ENCODE measurements at places on chromosomes 12 and 14.
A peak's percentile ranks its signal among the peaks of the same experiment; 100 is the strongest.

- no peaks in the 10 kb centered on the region for H3K36me3 ChIP-seq
- H3K4me3 ChIP-seq = no peak overlapping the region
Measured at GRCh38 chr12:85329913-85330312, 49.9 kb downstream of the ALX1 start.

GRCh38 chr12:1319212-1319611 is 275.2 kb downstream of the FBXL14 start:
- no peaks in the 10 kb centered on the region for H3K36me3 ChIP-seq
- DNase-seq = peak; percentile 26
- H3K27ac ChIP-seq = no peak overlapping the region

GRCh38 chr12:80715713-80716249 is 931 bp upstream of the MYF5 start:
- no peaks in the 10 kb centered on the region for H3K4me1 ChIP-seq
- no peaks in the 10 kb centered on the region for H3K27me3 ChIP-seq
- no peaks in the 10 kb centered on the region for H3K36me3 ChIP-seq
- no peak for DNase-seq
- no peak overlapping the region for H3K27ac ChIP-seq

- H3K4me3 ChIP-seq = peak overlapping the region; percentile 60
- H3K27ac ChIP-seq = peak overlapping the region; percentile 55
- DNase-seq = no peak
- H3K4me1 ChIP-seq = peaks cover 2% of the 10 kb centered on the region
- no peaks in the 10 kb centered on the region for H3K36me3 ChIP-seq
Measured at GRCh38 chr12:68745376-68745903, 536 bp upstream of the SLC35E3 start.

DNA sequence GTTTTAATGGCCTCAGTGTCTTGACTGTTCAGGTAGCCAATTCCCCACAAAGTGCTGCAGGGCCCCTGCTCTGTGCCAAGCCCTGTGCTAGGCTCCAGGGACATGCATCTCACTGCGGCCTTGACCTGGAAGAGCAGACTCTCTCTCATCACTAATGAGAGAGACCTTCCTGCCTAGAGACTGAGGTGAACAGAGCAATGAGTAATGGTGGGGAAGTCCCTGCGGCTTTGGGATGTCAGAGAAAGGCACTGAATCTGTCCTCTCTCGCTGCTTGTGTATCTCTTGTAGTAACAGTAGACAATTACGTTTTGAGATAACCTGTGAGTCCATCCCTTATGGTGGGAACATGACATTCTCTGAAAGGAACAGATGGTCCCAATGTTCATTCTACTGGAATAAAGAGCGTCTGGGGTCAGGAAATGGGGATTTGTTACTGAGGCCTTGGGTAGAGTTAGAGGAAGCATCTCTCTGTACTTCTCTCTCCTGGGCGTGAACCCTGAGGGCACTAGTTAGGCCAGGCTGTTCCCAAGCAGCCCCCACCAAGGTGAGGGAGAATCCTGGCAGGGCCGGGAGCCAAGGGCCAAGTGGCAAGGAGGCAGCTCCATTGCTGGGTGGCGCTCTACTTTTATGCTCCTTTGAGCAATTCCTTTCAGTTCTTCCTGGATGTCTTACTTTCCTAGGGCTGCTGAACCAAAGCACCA is 13.5 kb downstream of the NFATC4 start:
- no peak overlapping the region for H3K27ac ChIP-seq
- no peak for DNase-seq
- H3K27me3 ChIP-seq = no peaks in the 10 kb centered on the region
- no peak overlapping the region for H3K4me3 ChIP-seq
- H3K36me3 ChIP-seq = peaks cover 14% of the 10 kb centered on the region
